ENCODE measurements at places on chromosomes 2 and 18. TPM values are rescaled to one million over a fixed set of nuclear protein-coding genes. Genes with fewer than 3 reads are reported as not detected.
A peak's percentile ranks its signal among the peaks of the same experiment; 100 is the strongest.

The REG3G gene
- polyA plus RNA-seq, result not detected

The RAD51AP2 gene
- polyA plus RNA-seq, result 0.56 TPM

The CROCC2 gene
- polyA plus RNA-seq, result 4.4 TPM

The NAB1 gene
- 84.0 TPM for polyA plus RNA-seq

The GRP gene
- polyA plus RNA-seq, result 58.1 TPM

The LRATD1 gene
- polyA plus RNA-seq, result 16.5 TPM

The COLEC11 gene
- polyA plus RNA-seq, result 4.8 TPM

The POTEJ gene
- 0.06 TPM for polyA plus RNA-seq

DNA sequence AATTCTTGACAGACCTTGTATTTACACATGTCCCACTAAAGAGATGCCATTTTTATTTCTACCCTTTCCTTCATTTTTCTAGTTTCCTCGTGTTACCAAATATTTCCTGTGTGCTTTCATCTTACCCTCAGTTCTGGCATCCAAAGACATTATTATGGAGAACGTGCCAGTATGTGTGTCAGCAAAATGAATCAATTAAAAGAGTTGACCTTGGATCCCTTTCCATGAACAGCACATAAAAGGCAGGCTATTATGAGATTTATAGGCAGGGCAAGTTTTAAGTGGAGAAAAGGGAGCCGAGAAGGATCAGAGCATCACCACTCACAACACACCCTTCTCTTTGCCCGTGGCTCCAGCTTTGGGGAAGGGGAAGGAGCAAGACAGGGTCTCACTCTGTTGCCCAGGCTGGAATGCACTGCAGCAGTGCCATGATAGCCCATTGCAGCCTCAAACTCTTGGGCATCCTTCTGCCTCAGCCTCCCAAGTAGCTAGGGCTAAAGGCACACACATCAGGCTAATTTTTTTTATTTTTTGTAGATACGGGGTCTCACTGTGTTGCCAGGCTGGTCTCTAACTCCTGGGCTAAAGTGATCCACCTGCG lies 149.9 kb downstream of the GFPT1 start:
- DNase-seq, result no peak

- no peak for DNase-seq
These were observed 26.2 kb downstream of the MGAT4A start for GRCh38 chr2:98704499-98705332.

GRCh38 chr2:27844821-27845255 lies 45.3 kb downstream of the RBKS start:
- DNase-seq, result no peak

DNA sequence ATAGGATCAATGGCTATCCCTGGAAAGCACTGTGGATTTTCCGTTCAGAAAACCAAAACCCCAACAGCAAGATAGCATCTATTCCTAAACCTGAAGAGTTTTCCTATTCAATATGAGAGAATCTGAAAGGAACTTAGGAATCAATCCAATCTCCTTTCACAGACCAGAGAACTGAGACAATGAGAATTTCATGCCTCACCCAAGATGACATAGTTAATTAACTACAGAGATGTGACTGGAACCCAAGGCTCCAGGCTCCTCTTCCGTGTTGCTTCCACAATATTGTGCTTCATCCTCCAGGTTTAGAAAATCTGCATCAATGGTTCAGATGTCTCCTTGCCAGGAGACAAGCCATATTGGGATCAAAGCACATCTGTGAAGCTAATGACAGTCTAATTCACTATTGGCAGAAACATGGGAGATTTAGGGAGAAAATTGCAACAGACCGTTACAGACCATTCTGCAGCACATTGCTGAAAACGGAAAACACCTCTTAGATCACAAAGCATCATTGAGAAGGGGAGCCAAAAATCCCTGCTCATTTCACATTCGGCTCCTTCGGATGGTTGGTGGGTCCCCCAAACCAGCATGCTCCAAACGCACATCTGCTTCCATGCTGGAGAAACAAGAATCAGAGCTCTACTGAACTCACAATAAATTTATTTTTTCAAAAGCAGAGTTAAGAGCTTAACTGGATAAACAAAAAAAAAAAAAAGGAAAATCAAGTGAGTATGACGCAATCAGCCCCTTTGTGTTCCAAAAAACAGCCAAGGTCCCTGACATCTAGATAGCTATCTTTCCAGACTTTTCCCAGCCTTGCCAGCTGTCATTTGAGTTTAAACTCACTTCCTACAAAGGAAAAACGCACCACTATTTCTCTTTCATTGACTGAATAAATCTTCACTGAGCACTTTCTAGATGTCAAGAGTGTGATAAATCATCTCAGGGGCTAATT lies 290.3 kb downstream of the C1D start:
- no peak for DNase-seq

DNA sequence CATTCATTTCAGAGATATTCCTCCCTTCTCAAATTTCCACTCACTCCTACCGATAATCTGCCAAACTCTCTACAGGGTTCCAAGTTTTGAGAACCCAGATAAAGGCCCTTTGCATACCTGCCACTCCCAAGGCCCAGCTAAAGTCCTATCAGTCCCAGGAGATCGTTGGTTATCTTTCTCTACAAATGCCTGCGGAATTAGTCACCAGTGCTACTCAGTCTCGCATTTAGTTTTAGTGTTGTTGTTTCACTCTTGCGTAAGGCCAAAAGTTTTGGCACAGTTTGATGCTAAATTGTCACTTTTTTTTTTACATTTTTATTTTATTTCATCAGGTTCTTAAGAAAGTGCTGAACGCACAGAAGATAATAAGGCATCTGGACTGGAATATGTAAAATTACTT lies 29.2 kb upstream of the SETBP1 start:
- peak; percentile 24 for DNase-seq

GRCh38 chr2:28128281-28128950 lies 237.9 kb downstream of the BABAM2 start:
- DNase-seq, result no peak

GRCh38 chr2:4725618-4726017 lies 966.6 kb upstream of the SOX11 start:
- DNase-seq, result no peak

DNA sequence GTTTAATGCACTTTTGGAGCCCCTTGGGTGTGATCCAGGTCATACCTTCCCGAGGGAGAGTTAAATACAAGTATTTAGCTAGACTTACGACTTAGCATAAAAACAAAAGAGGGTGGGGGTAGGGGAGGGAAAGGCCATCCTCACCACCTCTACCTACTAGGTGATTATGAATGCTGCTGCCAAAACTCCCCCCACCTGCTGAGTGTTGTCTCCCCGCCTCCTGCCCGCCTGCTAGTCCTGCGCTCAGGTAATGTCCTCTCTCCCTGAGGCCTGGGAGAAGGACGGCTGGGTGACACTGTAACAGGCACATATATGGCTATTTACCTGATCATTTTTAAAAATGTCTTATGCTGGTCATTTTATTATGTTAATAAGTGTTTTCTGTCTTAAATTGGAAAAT lies 3.0 kb upstream of the NCKAP5 start:
- no peak for DNase-seq

DNA sequence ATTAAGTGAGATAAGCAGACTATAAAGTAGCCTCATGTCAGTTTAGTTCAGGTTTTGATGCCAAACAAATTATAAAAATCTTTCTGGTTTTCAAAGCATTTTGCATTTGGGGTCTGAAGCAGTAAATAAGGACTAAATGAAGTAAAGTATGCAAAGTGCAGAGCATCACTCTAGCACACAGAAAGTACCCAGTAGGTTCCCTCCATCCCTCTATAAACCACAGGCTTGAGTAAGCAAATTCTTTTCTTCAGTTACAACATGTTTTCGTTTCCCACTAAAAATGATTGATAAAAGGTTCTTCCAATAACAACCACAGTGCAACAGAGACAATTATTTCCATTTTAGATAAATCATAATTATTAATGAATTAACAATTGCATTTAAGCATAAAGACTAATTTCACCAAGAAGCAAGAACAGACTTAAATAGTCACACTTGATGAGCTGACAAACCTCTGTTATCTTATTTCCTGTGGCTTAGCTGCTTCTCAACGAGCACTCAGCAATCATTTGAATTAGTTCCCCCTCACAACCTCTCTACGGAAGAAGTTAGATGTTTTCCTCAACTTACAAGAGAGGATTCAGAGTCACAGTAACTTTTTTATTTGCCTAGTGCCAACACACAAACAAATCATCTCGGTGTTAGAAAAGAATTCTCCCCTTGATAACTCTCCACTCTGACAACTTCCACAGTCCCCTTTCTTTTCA lies 249.8 kb downstream of the NBAS start:
- no peak for DNase-seq

GRCh38 chr2:207697411-207697810 lies 14.0 kb upstream of the CCNYL1 start:
- no peak for DNase-seq

GRCh38 chr18:65049586-65049985 lies 701.2 kb upstream of the CDH7 start:
- no peak for DNase-seq

DNA sequence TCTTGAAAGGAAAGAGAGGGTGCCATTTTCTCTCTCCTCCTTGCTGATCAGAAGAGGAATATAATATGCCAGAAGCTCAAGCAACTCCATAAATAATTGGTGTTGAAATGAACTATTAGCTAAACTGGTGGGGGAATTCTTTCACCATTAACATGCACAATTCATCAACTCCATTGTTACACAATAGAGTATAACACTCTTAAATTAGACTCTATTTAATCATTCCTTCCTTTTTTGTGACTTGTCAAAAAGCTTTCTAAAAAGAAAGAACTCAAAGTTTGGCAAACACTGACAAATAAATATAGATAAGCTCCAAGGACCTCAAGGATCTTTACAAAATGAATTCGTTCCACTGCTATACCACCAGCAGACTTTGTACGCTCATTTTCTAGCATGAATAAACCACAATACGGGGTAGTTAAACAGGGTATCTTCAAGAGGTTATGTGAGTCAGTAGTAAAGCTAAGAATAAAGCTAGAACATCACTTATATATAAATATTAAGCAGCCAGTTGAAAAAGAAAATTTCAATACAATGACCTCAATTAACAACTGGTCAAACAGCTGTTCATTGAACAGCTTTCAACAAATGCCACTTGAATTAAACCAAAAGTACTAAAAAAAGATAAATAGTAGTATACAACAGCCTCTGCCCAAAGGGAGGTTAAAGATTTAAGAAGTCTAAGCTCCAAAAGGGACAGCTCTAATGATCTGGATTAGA lies 6.4 kb downstream of the TRAK2 start:
- DNase-seq, result no peak

GRCh38 chr2:17791121-17791816 lies 25.0 kb upstream of the MSGN1 start:
- DNase-seq, result peak; percentile 56

- no peak for DNase-seq
These were observed 8.7 kb upstream of the IMP4 start for GRCh38 chr2:130334026-130334425.

GRCh38 chr2:32212295-32212694 lies 46.6 kb downstream of the SLC30A6 start:
- no peak for DNase-seq

GRCh38 chr2:189569295-189569910 lies 11.2 kb downstream of the SLC40A1 start:
- no peak for DNase-seq

DNA sequence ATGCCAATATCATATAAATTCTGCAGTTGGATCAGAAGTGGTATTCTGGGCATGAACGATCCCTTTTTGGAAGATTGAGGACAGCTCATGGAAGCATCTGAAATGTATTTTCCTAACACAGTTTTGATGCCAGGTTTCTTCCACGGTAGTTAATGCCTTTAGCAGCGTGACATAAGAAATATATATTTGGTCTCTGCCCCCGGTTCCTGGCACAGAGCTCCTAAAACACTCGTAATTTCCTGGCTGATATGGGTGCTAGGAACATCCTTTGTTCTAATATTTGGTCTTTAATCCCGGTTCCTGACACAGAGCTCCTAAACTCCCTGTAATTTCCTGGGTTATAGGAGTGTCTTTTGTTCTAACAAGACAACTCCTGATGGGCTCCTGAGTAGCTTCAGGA lies 8.2 kb upstream of the CABLES1 start:
- DNase-seq, result no peak

DNA sequence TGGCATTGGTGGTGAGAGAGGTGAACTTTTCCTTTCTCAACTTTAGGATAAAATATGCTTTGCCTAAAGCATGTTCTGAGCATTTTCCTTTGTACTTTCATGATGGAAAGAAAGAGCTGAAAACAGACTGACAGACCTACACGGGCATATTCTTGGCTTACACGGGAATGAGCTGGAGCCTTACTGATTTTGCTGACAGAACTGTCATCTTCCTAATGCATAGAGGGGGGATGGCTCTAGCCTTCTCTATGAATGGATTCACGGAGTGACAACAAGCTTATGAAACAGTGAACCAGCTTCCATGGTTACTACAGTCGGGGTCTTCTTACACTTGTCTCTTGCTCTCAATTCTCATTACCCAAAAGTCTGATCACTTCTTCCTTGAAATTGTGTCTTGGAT lies 32.2 kb downstream of the FSHR start:
- DNase-seq, result no peak

DNA sequence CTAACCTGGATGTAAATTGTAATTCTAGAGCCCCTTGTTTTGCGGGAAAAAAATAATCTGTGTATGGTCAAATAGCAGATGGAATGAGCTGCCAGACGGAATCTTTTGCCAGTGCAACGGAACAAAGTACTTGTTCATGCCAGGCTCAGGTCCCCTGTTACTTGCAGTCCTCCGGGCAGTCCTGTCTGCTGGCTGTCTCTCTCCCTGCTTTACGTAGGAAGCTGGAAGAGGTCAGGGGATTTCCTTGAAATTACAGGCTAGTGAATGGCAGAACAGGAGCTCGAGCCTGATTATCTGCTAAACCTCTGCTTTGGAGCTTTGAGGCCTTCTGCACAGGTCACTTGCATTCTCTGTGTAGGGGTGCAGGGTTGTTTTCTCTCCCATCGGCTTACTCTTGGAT lies 54.8 kb downstream of the LRRFIP1 start:
- DNase-seq, result no peak

DNA sequence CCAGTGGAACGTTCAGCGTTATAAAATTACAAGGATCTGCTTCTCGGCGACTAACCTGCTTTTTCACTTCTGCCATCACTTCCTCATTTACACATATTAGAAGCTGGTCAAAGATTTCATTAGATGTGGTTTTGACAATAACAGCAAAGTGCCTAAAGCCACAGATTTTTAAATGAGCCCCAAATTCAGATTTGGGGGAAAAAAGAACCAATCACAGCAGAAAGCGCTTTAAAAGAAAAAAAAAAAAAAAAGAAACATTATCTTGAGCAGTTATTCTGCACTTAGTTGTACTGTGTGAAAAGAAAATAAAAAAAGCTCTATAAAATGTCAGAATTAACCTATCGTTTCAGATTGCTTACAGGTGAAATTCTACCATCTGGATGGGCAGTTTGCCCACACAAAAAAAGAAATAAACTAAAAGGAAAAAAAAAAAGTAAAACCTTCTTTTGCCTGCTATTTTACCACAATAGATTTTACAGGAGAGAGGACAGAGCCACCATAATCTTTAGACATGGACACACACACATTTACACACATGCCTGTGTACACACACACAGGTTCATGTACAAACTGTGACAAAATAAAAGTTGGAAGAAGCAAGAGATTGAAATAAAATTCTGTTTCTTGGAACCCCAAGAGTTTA lies 167.2 kb downstream of the TCF4 start:
- no peak for DNase-seq

All from left lung (tissue), 14 donors.